ENCODE measurements at places on chromosomes 3 and 15.

- DNase-seq, result no peak
Observed at GRCh38 chr3:121793078-121793477, 41.8 kb downstream of the IQCB1 start.

DNA sequence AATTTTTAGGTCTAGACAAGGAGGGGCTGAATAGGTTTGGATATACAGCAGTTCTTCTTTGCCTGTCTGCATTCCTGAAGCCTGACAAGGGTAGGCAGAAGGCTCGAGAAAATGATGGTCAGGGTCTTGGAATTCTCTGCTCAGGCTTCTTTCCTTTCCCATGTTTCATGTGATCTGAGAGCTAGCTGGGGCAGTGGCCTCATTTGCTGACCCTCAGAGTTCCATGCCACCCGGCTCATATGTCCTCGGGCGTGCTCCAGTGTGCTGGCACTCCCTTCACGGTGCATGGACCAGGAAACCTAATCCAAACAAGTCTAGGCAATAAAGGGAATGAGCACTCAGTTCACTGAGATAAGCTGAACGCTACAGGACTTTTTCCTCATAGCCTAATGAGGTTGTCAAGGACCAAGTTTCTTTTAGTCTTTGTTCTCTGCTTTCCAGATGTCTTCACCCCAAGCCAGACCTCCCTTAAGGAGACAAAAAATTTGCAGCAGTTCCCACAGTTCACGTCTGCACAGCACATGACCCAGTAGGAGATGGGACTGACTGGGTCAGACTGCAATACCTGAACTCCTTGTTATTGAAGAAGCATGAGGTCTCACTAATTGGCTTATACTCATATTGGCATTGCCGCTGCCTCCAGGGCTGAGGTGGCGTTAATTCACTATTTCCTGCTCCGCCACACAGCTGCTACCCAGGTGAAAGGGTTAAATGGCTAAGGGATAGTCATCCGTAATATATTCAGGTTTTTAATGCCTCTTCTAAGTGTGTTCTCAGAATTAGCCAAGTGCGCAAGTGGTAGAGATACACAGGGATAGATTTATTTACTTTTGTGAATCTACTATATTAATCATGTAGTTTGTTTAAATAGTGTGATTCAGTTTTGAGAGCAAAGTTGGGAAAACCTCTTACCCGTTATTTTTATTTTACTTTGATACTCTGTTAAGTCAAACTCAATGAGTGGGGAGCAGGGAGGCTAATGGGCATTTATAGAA, 15.3 kb upstream of the RTP4 start:
- no peak for DNase-seq

GRCh38 chr3:70464876-70465275, 152.4 kb upstream of the MDFIC2 start:
- DNase-seq, result no peak

- DNase-seq, result no peak
Observed at GRCh38 chr3:61158216-61158615, 93.0 kb downstream of the FHIT start.

DNA sequence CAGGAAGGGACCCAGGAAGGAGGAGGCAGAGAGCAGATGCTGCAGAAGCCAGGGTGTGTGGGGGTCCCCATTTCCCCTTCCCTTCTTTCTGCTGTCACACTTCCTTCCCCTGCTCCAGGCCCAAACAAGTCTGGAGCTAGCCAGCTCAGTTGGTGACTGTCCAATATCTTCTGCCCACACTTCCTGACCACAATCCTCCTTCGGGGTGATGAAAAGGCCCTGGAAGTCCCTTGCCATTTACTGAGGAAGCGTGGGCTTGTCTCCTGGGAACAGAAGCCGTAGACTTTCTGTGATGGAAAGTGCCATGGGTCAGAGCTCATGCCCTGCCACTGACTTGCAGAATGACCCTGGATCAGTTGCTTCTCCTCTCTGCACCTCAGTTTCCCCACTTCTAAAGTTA, 39.0 kb downstream of the ANAPC13 start:
- DNase-seq, result no peak
